MM.1S (cell line): ENCODE measurements at places on chromosomes 5 and 9.
A peak's percentile ranks its signal among the peaks of the same experiment; 100 is the strongest.

- peak; percentile 23 for DNase-seq
Measured at GRCh38 chr5:55860288-55860687, 9.1 kb downstream of the IL31RA start.

- DNase-seq, result peak; percentile 69
Measured at GRCh38 chr9:124218438-124218982, 39.2 kb upstream of the NEK6 start.

DNA sequence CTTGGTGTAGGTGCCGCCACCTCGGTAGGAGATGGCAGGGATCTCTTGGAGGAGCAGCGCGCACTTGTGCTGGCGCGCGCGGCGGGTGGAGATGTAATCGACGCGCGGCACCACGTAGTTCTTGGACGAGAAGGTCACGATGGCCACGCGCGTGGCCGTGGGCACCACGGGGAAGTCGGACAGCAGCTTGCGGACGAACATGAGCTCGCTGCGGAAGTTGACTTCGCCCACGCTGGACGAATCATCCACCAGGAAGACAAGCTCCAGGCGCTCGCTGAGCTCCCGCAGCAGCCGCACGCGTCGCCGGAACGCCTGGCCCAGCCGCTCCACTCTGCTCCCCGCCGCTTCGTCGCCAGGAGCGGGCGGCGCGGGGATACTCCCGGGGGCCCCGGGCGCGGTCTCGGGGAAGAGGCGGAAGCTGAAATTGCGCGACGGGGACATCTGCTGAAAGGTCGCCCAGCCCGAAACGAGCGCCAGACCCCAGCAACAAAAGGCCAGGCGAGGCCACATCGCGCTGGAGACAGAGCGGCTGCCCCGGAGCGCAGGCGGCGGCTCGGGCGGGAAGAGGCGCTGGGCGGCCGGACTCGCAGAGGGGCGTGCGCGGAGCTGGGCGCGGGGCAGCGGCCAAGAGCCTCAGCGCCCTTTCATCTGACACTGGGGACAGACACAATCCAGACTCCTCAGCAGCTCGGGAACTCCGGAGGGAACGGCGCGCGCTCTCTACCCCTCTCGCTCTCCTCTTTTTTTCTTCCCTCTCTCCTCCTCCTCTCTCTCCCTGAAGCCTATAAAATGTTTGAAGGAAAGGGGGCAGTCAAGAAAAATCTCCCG, at the start of gene SVEP1:
Gene SVEP1 (minus strand): TSS at position 708 of the 828 bp plus-strand sequence. CDS start 198 bp downstream, at position 510.
- no peak for DNase-seq

GRCh38 chr5:18216729-18217128, 582.5 kb downstream of the TAF11L14 start:
- DNase-seq, result peak; percentile 10

- DNase-seq, result no peak
Measured at GRCh38 chr9:33139421-33140228, 27.5 kb downstream of the B4GALT1 start.
